Cortex of kidney (tissue), 1 donor: ENCODE measurements at places on chromosomes 4 and X.

- no peak for DNase-seq
Observed at GRCh38 chr4:56762484-56763250, 58.8 kb downstream of the SPINK2 start.

DNA sequence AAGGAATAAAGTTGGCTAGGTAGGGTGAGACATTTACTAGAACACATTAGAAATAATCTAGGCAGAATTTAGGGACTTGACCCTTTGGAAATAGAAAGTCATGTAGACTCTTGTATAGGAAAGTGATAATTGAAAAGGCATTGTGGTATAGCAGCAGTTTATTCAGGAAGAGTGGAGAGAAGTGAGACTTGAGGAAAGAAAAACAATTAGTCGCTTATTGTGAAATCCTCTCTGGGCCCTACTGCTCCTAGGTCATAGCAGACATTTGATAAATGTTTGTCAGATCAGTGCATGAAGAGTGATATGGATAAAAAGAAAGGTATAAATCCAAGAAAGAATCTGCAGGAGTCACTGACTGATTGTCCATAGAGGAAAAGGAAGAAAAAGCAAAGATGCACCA, 337.6 kb downstream of the HNRNPD start:
- DNase-seq, result no peak

DNA sequence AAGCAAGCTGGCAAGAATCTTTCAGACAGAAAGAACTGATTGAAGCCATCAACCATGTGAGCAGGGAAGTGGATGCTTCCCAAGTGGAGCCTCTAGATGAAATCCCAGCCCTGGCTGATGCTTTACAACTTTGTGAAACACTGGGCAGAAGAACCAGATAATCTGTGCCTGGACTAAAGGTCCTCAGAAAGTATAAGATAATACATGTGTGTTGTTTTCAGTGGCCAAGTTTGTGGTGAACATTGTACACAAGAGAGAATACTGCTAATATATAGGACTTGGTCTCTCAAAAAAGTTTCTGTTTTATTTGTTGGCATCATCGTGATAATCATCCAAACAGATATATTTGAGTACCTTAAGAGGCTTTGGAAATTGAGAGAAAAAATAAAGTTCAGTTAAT, 1367.8 kb upstream of the IGFBP7 start:
- DNase-seq, result no peak

DNA sequence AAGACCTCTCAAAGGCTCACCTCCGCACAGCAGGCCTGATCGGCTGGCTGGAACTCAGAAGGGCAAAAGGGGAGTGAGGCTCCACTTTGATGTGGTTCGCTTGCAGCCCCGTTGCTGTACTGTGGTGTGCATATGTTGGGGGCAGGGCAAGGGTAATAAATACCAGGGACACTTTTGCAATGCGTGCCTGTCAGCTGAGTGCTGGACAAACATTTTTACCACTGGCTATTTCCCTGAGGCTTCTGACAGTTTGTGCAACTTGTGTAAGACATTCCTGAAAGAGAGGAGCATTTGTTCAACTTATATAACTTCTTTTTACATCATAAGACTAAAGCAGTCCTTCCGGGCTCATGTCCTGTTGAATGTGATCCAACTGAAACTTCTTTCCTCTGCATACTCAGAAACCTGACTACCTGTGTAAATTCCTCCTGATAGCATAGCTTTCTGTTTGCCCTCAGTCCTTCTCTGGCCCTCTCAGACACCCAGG, 82.3 kb downstream of the SPRY1 start:
- DNase-seq, result no peak

GRCh38 chrX:124010157-124010556, 48.7 kb downstream of the STAG2 start:
- no peak for DNase-seq

DNA sequence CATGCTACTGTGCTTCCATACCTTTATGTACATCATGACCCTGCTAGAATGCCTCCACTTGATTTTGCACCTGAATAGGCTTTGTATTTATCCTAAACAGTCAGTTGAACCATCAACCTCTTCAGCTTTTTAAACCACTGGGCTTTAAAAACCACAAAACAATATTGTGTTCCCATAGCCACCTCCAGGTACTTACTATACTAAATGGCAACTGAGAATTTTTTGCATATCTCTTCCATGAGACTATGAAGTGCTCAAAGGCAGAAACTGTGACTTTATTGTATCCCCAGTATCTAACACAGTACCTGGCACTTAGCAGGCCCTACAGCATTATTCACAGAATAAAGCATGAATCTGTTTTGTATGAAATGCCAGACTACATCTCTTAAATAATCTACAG, 39.7 kb downstream of the ANAPC10 start:
- no peak for DNase-seq

DNA sequence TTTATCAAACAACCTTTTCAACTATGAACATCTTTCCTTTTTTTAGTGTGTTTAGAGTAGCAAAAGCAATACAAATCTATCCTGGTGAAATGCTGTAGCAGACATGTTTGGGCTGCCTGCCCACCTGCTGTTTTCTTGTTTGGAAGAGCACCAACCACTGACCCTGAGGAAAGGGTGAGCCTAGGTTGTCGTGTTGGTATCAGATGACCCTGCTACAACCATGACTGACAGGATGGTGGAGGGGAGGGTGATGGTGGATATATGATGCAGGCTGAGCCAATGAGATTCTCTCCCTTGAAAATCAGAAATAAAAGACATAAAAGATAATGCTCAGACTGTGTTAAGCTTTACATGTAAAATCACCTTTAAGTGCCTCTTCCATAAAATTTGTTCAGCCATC, 201.2 kb downstream of the NPNT start:
- DNase-seq, result no peak

- DNase-seq, result no peak
Observed at GRCh38 chr4:109290918-109291317, 11.5 kb downstream of the COL25A1 start.

- DNase-seq, result no peak
Observed at GRCh38 chr4:1347410-1347864, 429 bp downstream of the UVSSA start.

GRCh38 chr4:174461466-174462106, 60.7 kb downstream of the HPGD start:
- no peak for DNase-seq

DNA sequence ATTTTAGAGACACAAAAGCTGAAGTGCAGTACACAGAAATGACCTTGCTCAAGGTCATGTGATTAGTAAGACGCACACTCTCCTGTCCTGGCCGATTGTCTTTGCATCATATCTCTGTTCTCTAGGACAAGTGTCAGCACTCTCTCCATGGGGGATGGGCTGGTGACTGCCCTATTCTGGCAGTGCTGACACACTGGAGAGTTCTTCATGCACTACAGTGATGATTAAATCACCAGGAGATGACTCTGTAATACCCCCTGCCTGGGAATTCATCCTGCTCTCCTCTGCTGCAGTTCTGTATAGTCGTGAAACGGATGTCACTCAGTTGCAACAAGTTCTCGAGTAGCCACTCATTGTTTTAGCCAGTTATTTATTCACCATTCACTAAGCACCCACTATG, 5.3 kb upstream of the SHISA3 start:
- DNase-seq, result no peak

- no peak for DNase-seq
Observed at GRCh38 chr4:47719576-47719975, 118.3 kb downstream of the CORIN start.

DNA sequence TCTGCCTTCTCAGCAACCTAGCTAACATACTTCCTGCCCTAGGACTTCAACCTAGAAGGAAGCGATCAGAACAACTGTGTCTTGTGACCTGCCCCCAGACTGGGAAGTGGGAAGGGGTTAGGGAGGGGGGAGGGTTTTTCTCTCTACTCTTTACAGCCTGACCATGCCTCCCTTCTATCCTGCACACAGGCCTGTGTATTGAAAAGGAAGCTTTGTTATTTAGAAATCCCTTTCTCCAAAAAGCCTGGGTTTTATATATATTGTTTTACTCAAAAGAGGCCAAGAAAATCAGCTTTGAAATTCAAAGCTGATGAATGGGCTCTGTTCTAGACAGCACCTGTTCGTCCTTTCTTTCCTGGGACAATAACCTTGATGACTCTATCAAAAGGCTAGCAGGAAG, 35.2 kb upstream of the SMS start:
- DNase-seq, result no peak

DNA sequence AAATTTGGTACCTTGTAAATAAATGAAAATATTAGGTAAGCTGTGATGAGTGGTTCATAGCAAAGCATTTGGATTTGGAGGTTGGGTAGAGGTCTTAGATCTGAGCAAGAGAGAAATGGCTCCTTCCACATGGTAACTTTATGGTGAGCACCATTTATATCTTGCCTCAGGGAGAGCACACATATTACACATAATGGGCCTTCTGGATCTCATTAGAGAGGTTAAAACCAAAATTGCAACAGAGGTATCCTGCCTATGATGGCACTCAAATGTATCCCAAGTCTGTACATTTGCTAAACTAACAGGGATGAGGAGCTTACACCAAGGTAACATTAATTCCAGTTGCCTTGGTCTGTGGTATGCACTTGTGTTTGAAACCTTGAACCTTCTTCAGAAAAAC, 87.1 kb upstream of the PUDP start:
- DNase-seq, result no peak

GRCh38 chr4:105858466-105859040, 36.7 kb upstream of the NPNT start:
- DNase-seq, result no peak

GRCh38 chr4:57442241-57442640, 332.1 kb upstream of the IGFBP7 start:
- DNase-seq, result no peak

DNA sequence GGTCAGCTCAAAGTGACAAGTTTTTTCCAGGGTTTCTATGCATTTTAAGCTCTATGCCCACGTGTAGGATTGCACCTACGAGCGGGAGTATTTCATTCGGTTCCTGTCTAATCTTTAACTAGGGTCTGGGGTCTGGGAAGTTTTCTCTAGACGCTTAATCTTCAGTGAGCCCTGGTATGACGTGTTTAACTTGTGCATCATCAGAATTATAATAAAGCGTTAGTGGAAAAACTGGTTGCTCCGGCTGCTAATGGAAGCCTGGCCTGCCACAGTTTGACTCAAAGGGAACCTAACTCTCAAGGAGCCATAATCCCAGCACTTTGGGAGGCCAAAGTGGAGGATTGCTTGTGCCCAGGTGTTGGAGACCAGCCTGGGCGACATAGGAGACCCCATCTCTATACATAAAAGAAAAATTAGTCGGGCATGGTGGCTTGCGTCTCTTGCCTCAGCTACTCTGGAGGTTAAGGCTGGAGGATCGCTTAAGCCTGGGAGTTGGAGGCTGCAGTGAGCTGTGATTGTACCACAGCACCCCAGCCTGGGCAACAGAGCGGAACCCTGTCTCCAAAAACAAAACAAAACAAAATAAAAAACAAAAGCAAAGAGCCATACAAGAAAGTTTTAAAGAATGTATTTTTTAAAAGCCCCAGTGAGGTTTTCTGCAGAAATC, 30.2 kb downstream of the ARSD start:
- no peak for DNase-seq

DNA sequence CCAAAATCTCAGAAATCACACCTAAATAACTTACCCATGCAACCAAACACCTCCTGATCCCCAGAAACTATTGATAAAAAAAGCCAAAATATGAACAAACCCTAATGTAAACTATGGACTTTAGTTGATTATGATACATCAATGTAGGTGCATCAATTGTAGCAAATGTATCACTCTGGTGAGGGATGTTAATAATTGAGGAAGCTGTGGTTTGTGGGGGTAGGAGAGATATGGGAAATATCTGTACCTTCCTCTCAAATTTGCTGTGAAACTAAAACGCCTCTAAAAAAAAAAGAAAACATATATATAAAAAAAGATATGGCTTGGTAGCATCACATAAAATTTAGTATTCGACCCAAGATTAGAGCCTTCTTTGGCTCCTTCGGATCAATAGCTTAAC, 144.3 kb upstream of the CPEB2 start:
- no peak for DNase-seq

- DNase-seq, result no peak
Observed at GRCh38 chr4:89316211-89316610, 8.6 kb upstream of the GPRIN3 start.

DNA sequence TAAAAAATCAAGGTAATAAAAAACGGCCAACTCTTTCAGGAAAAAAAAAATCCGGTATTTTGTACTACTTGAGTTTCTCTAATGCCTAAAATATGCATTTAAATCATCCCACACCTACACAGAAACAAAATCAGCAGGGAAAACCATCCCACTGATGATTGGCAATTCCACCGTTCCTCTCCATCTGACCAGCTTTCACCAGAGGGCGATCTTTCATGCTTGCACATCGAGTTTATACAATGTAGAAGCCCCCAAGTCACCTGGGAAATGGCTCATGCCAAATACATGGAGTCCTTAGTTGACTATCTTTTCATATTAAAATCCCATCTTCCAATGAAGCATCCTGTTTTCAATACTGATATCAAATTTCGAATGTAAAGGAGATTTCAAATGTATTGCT, 69.2 kb downstream of the PTCHD1 start:
- DNase-seq, result no peak

GRCh38 chr4:151355155-151355554, 29.8 kb upstream of the SH3D19 start:
- no peak for DNase-seq

DNA sequence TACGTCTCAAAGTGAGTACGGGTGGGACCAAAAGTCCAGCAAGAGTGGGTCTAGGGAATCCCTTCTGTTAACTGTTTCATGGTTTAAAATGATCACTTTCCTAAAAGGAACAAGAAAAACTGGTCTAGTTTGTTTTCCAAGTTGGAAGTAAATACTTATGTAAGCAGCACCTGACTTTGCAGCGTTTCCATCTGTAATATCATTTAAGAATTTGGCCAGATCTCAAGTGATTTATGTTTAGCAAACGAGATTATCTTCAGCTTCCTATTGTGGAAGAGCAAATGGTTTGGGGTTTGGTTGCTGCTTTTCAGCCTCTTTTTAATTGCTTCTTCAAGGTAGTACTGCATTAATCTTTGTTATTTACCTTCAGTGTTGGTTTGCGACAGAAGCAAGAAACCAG, 50.4 kb downstream of the FHIP1A start:
- no peak for DNase-seq

- DNase-seq, result no peak
Observed at GRCh38 chr4:156102411-156102810, 148.7 kb upstream of the CTSO start.

DNA sequence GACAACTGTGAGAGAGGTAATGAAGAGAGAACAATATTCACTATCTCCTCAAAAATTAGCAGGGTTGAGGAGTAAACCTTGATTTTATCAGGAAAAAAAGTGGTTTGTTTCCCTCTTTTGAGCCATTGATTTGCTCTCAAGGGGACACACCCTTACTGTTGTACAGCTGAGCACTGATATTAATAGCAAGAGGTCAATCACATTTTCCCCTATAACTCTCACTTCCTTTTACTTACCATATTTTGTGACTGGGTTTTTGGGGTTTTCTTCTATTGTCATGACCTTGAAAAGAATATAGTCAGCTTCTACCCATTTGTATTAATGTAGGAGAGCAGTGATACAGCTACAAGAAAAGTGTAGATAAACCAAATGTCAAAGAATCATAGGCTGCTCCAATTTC, 70.2 kb upstream of the LONRF3 start:
- no peak for DNase-seq
